ENCODE measurements at places on chromosomes 3 and 15.

GRCh38 chr3:157859541-157859940 lies 246.7 kb downstream of the SHOX2 start:
- DNase-seq: no peak

- DNase-seq: no peak
Measured at GRCh38 chr3:131702146-131702545, 199.4 kb upstream of the MRPL3 start.

DNA sequence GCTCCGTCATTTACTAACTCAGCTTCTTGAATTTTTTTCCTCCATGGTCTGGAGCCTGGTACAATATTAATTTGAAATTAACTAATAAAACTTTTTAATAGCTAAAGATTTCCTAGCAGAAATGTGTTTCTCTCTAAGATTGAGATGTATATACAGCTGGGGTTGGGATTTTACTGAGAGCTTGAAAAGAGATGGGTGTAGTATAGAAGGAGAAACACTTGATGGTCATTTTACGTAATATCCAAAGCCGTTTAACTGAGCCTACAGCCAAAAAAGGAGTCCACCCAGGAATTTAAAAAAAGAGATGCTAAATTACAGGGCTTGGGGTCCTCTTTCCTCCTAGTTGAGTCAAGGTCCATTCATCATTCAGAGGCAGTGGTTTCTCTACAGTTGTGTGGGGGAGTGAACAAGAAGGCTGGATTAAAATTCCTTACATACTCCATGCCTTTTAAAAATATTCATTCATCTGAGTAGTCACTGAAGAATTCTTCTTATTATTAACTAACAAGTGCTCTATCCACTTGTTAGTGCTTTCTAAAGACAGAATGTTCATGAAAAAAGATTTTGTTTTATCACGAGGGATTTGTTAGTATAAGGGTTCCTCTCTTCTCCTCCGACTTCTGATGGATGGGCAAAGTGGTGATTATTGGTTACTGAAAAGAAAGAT lies 255.3 kb upstream of the IL12A start:
- DNase-seq: no peak

- DNase-seq: peak; percentile 81
Measured at GRCh38 chr3:32374788-32375595, 16.7 kb upstream of the CMTM7 start.

DNA sequence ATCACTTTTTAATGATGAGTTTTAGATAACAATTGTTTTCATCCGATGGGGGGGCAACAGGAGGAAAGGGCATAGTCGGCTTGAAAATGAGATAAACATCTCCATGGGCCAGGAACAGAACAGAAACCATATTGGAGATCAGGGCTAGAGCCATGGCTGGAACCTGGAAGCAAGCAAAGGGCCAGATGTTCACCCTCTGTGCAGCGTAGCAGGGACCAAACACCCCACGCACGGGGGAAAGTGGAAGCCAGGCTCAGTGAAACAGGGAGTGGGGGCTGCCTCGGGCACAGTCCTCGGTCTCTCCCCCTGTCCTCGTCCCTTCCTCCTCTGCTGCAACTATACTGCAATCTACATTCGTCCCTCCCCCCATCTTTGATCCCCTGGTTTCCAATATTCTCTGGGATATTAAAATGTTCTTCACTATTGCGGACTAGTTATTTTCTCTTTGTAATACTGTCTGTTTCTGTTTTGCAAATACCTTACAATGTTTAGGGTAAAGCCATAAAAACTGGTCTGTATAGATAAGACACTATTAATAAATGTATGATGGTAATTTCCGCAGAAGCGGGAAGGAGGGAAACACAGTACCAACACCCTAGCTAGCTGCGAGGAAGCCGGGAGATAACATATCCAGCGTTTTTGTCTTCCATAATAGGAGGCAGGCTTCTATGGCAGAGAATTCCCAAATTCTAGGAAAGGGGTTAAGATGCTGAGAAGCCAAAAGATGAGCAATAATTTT lies 121.5 kb downstream of the XXYLT1 start:
- no peak for DNase-seq

GRCh38 chr3:6806991-6807390 lies 53.9 kb upstream of the GRM7 start:
- DNase-seq: no peak

DNA sequence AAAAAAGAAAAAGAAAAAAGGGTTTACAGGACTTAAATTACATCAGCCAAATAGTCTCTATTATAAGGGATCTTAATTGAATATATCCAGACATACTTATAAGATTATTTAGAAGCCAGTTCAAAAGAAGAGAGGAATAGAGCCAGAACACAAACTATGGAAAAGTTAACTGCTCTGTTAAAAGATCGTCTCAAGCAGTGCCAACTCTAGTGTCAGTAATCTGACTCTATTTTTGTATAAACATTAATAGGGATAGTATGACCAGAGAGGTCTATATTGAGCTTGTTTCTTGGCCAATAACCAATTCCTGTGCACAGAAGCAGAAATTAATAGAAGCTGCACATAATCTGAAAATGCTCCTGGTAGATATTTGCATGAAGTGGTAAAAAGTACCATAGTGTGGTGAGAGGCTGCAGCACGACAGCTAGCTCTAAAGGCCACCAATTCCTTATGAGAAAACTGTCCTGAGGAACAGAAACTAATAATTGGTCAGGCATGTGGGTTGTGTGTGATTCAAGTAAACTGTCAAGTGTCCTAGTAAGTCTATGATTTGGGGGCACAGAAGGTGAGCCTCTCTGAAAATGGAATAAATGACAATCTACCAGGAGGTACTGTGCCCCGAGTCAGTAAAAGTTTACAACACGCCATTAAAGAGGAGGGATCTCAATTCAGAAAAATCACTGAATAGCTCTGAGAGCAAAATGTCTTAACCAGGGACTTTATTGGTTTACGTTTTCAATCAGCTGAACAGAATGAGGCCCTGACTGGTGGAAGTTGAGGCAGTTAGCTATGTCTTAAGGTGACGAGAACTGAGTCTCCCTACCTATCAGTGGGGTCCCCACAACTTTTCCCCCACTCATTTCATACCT lies 51.5 kb upstream of the NANOGP8 start:
- DNase-seq: no peak

- no peak for DNase-seq
Measured at GRCh38 chr3:94294806-94295205, 231.9 kb downstream of the NSUN3 start.

GRCh38 chr3:179330438-179330837 lies 7.6 kb downstream of the ZNF639 start:
- no peak for DNase-seq

DNA sequence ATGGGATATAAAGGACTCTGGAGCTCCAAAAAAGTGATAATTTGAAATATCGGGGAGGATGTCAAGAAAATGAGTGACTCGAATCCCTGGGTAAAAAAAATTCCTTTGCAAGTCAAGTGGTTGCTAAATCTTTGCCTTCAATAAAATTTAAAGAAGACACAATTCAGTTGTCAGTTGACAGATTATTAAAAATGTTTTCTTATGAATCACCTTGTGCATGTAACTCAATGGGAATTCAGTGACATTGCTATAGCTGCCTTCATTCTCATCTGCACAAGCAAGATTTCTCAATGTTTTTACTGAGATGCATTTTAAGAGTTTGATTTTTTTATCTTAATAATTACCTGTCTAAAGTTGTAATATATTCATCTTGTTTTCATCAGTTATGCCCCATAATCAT lies 264.0 kb upstream of the IL12A start:
- no peak for DNase-seq

DNA sequence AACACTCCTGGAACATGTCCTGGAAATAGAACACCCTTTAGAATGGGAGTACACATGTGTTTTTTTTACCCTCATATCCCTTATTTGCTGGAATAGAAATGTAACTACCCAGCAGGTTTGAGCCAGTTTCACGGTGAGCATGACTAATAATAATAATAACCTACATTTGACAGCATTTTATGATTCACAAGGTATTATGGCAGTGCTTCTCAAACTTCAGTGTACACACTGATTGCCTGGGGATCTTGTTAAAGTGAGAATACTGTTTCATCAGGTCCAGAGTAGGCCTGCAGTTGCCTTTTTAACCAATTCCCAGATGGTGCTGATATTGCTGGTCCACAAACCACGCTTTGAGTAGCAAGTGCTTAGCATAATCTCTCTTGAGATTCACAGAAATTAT lies 63.9 kb downstream of the NFKBIZ start:
- DNase-seq: no peak

DNA sequence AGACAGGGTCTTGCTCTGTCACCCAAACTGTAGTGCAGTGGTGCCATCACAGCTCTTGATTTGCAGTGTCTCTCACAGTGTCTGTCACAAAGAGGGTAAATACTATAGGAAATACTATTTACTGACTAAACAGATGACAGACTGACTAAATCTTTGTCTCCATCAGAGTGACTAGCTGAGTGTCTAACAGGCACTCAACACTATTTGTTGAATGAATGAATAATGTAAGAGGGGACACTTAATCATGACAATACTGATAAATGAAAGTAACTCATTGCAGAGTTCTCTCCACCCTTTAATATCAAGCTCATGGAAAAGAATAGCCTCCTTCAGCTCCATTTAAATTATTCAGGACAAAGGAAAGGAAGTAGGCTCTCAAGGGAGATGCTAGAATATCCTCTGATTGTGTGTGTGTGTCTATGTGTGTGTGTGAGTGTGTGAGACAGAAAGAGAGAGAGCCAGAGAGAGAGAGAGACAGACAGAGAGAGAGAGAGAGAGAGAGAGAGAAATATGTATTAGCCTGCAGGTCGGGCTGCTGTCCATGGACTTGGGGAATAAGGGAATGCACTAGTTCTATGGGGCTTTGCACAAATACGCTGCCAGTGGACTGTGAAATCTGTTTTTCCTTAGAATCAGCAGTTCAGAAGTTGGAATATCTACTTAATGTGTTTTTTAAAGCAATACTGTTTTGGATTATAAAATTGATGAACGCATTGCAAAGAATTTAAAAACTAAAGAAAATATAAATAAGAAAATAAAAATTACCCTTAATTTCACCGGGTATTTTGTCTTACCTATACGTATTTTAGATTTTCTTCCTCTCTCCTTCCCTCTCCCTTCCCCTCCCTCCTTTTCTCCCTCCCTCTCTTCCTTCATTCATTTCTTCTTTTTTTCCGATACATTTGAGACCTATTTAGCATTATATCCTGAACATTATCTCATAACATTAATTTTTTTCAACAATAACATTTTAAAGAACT lies 132.9 kb upstream of the LRIG1 start:
- DNase-seq: no peak

GRCh38 chr3:71702131-71703024 lies 22.8 kb downstream of the EIF4E3 start:
- peak; percentile 80 for DNase-seq

GRCh38 chr3:66186545-66186944 lies 34.3 kb upstream of the SLC25A26 start:
- DNase-seq: no peak

DNA sequence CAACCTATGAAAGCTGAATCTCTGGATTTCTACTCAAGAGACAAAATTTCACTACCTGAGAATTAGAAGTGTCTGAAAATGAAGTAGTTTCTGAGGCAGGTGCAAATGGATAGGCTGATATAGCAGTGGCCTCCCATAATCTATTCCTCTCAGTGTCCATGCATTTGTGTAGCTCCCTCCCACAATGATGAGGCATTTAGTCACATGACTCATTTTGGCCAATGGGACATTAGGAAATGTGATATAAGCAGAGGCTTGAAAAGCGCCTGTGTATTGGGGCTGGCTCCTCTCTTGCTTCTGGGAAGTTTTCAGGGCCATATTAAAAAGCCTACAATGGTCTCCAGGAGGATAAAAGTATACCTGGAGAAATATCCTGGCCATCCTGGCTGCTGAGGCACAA lies 79.7 kb upstream of the MRPL3 start:
- DNase-seq: no peak

DNA sequence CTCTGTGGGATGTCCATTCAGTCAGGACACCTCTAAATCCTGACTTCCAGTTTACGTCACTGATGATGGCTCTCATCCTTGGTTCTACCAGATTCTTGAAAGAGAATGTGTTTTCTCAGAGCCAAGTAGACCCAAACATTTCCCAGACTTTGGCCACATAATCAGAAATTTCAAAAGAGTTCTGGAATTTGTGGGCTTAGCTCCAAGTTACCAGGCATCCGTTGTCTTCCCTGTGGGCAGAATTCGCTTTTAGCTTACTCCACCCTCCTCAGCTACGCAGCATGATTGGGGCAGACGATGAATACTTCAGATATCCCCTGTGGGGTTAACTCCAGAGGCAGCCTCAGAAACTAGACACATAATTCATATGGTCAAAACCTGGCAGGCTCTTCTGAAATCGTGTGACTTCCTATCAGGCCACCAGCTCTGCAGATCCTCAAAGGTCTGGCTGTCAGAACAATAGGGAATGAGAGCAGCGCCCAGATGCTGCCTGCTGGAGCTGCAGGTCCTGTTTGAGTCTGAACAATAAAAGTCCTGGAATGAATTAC lies 30.6 kb downstream of the CRTC3 start:
- no peak for DNase-seq

DNA sequence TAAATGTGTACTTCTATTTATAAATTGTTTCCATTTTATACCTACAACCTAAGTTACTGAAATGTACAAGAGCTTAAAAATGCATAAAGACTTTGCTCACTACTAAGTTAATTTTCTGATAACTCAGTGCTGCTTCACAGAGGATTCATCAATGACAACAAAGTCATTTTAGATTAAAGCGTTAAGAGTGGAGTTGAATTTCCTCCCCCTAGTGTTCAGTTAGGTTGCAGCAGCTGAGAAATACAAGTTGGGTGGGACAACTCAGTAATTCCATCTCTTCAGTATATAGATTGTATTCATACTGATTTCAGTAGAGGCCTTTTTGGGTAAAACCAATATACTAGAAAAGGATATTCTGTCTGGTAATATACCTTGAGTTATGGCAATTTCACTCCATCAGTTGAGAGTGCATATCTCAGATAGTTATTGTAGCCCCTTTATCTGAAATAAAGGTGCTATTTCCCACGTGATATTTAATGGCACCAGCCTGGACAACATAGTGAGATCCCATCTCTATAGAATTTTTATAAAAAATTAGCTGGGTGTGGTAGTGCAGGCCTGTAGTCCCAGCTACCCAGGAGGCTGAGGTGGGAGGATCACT lies 6.9 kb upstream of the RPL35A start:
- DNase-seq: peak; percentile 66

- DNase-seq: no peak
Measured at GRCh38 chr3:12948371-12948770, 107.0 kb upstream of the RPL32 start.

DNA sequence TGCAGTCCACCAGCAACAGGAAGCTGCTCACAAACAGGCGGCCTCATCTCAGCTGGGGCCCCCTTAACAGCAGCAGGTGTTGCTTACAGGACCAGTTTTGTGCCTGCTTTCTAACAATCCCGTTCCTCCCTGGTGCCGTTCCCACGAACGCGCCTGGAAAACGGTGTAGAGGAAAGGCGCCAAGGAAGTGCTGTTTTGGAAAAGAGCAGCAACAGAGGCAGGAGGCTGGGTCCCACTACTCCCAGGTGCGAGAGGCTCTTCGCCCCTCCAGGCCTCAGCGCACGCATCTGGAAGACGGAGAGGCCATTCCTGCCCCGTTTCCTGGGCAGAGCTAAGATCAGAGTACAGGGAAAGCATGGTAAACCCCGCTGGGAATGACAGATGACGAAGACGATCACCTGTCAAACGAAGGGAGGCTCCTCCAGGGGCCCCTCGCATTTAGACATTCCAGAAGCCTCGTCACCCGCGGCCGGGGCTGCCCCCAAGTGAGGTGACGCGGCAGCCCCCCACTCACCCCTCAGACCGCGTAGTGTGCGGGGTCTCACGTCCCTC lies 603 bp downstream of the SCAPER start:
- peak; percentile 12 for DNase-seq

- no peak for DNase-seq
Measured at GRCh38 chr3:55558316-55558715, 71.2 kb upstream of the WNT5A start.
